ENCODE measurements at places on chromosomes 16 and 17. TPM values are rescaled to one million over a fixed set of nuclear protein-coding genes. Genes with fewer than 3 reads are reported as not detected.
A peak's percentile ranks its signal among the peaks of the same experiment; 100 is the strongest.

DNA sequence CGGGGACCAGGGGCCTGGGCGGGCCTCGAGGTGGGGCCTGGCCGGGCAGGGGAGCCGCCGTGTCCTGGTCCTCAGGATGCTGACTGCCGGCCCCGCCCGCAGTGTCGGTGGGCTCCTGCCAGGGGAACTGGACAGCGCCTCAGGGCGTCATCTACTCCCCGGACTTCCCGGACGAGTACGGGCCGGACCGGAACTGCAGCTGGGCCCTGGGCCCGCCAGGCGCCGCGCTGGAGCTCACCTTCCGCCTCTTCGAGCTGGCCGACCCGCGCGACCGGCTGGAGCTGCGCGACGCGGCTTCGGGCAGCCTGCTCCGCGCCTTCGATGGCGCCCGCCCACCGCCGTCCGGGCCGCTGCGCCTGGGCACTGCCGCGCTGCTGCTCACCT, 2.3 kb upstream of the PAQR4 start:
- no peak for DNase-seq

- DNase-seq = no peak
These were observed 67.7 kb upstream of the TANC2 start for GRCh38 chr17:62898239-62898864.

DNA sequence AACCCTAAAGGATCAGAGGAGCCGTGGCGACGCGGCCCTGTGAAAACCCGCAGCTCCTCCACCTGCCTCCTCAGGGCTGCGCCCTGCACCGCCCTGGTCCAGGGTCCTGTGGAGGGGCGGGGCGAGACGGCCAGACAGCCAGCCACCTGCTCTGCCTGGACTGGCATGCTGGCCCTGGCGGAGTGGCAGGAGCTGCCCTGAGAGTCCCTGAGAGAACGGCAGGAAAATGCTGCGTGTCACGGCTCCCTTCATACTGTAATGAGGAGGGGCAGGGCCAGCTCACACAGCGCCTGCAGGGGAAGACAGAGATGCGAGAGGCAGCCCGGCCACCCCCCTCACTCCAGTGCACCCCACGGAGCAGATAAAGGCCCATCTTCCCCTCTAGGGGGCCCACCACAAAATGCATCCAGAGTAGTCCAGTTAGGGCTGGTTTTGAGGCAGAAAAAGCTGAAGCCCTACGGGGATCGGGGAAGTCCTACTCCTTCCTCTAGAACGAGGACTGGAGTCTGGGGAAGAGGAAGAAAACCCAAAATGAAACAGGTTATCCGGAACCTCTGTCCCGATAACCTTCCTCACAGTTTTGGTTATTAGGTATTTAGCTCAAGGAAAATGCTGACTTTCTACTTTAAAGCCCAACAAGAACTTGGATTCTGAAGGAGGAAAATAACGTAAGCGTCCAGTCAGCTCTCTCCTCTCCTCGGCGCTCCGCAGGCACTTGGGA, 97.6 kb upstream of the DNAH17 start:
- no peak for DNase-seq

- DNase-seq = no peak
These were observed 37.0 kb upstream of the HAPSTR1 start for GRCh38 chr16:9054460-9054859.

GRCh38 chr16:14202095-14202494, 131.0 kb downstream of the MRTFB start:
- no peak for DNase-seq

DNA sequence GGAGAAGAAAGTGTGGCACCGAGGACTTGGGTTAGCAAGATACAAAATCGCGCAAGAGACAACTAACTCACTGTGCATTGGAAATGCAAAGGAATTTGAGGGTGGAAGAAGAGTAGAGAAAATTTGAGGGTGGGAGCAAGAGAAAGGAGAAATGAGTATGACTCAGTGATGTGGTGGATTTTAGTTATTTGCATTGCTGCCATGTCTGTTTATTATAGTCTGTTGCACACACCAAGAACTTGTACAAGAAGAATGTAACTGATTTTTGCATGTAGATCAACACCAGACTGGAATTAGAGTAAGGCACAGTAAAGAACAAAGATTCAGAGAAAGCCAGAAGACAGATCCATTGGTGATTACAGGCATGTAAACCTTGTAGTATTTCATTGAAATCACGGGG, 71.6 kb upstream of the SMIM36 start:
- DNase-seq = no peak

The SCNN1G gene
- total RNA-seq = not detected

DNA sequence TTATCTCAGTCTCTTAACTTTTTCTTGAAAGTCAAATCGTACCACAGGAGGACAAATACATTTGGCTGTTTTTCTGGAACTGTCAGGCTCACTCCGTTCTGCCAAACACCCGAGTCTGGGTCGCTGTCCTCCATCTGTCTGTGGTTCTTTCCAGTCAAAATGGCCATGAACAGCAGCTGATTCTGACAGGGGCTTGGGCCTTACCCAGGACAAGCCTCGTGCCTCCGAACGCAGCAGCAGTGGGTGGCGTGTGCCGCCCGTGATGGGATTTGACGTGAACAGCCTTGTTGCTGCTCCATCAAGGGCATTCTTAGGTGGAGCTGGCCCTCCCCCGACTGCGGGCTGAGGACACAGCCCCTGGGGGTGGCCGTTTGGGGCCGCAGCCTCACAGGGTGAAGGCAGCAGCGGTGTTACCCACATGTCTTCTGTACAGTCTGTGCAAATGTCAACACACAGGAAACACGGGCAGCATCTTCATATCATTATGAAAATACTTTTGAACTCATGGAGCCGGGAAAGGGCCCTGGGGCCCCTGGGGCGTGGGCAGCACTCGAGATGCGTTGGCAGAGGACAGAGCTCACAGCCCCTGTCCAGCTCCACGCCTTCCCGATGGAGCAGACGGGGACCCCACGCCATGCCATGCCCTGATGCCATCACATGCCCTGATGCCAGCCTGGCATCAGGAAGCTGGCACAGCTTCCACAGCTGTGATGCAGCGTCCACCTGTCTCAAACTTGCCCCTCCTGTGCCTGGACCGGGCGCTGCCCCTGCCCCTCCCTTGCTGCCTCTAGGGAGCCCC, 8.6 kb upstream of the ACSF3 start:
- DNase-seq = no peak

GRCh38 chr16:75945916-75946457, 219.7 kb upstream of the CPHXL start:
- DNase-seq = no peak

DNA sequence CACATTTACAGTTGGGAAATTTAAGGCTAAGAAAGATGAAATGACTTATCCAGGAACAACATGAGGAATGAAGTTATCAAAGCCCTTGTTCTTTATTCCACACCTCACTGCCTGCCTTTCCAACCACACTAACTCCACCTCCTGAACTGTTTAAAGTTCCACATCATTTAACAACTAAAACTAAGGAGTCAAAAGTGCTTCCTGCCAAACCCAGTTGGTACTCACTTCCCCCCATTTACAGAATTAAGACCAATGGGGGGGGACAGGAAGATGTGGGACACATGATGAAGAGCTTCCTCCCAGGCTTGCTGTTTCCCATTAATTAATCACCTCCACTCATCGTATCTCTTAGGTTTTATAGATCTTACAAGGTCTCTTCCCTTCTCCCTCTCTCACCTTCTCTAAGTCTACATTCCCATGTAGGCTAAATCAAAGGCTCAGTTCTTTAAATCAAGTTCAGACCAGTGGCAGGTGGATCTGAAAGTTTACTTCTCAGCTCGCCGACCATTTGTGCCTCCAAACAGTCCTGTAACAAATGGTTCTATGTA, 19.2 kb upstream of the TMEM101 start:
- no peak for DNase-seq

DNA sequence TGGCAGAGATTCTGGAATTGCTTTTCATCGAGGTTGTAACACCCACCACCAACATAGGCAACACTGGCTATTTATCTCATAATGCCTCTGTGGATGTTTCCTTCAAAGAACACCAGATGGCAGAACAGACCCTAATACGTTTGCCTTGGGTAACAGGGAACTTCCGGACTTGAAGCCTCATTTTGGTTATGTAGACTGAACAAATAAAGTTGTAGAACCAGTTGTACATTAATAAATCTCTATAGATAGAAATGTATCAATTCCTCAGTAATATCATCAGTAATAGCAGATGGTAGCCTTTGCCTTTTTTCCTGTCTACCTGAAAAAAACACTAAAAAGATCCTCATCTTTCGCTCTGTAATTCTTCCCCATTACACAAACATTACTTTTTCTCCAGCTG, 25.9 kb upstream of the APOH start:
- DNase-seq = peak; percentile 54

The NOTUM gene
- total RNA-seq = 0.35 TPM

The ST6GALNAC1 gene
- total RNA-seq = 0.46 TPM

The PRR35 gene
- not detected for total RNA-seq

DNA sequence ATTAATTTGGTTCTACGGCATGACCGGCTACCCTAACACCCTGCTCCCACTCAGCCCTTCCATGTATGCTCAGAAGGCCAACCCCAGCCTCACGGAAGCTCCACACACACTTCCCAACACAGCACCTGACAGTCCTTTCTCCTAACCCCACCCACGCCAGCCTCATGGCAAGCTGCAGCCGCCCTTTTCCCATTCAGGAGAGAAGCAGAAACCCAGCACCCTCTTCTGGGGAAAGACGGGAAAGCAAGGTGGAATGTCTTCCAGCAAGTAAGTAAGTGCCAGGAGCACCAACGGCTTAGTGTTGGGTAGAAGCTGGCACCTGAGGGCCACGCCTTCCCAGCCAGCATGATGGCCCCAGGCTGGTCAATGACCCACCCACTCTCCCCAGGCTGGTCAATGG, 32.1 kb downstream of the ABR start:
- DNase-seq = no peak

The CDH13 gene
- not detected for total RNA-seq

The NPIPA2 gene
- total RNA-seq = 1.4 TPM

DNA sequence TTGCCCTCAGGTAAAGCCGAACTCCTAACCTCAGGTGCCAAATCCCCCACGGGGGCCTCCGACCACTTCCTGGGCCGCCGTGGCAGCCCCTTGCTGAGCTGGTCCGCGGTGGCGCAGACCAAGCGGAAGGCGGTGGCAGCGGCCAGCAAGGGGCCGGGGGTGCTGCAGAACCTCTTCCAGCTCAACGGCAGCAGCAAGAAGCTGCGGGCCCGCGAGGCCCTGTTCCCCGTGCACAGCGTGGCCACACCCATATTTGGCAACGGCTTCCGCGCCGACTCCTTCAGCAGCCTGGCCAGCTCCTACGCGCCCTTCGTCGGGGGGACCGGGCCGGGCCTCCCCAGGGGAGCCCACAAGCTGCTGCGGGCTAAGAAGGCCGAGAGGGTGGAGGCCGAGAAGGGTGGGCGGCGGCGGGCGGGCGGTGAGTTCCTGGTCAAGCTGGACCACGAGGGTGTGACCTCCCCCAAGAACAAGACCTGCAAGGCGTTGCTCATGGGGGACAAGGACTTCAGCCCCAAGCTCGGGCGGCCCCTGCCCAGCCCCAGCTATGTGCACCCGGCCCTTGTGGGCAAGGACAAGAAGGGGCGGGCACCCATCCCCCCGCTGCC, 51.6 kb downstream of the ACTG1 start:
- no peak for DNase-seq

GRCh38 chr16:69193855-69194254, 6.9 kb downstream of the SNTB2 start:
- DNase-seq = no peak

DNA sequence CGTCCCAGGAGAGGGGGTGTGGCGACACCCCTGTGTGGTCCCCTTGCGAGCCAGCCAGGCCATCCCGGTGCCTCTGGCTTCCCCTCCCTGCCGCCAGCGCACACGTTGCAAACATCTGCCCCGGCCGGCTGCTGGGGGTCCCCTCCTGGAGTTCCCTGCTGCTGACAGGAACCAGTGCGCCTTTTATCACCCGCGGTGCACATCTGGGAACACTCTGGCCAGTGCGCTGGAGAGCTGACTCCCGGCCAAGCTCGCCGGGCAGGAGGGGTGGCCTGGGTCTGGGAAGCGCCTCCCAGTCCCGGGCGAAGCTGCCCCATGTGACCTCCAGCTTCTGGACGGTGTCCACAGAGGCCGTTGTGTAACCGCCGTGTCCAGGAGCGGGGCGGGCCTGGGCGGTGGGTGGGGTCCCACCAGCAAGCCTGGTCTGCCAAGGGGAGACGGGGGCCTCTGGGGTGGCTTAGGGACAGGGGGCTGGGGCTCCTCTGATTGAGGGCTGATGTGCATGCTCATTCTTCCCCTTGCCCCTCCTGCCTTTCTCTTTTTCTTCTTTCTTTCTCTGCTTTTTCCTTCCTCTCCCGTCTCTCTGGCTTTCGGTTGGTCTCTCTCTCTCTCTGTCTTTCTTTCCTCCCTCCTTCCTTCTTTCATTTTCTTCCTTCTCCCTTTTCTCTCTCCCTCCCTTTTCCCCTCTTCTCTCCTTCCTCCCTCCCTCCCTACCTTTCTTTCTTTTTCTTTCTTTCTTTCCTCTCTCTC, 25.2 kb upstream of the CIBAR2 start:
- DNase-seq = no peak

- peak; percentile 66 for DNase-seq
These were observed 63.6 kb downstream of the SMG6 start for GRCh38 chr17:2239882-2240430.

The TBC1D3H gene
- not detected for total RNA-seq

DNA sequence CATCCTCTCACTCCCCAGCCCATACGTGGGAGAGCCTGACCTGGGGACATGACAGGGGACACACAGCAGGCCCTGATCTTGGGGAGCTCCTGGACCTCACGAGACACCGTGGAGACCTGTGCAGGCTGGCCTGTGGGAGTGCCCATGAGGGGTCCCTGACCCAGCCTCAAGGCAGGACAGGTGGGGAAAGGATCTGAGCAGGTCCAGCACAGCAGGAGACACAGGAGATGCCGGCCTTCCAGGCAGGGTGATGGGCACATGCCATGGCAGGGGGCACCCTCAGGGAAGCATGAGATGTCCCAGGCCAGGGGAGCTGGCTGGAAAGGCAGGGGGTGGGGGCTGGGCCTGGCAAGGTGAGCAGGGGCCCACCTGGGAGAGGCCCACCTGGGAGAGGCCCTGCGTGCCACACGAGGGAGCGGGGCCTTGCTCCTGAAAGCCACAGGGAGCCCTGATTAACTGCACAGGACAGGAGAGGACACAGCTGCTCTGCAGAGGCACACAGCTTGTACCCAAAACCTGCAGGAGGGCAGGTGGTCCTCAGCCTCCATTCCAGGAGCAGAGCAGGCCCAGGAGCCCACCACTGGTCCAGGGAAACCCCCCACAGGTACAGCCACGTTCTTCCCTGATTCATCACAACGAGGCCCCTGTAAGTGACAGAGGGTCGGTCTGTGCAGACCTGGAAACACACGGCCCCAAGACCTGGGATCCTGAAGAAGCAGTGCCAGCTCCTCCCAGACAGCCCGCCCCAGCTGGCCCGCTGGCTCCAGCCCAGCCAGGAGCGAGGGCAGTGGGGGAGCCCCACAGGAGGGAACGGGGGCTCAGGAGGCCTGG, 26.6 kb upstream of the KRT17 start:
- no peak for DNase-seq

DNA sequence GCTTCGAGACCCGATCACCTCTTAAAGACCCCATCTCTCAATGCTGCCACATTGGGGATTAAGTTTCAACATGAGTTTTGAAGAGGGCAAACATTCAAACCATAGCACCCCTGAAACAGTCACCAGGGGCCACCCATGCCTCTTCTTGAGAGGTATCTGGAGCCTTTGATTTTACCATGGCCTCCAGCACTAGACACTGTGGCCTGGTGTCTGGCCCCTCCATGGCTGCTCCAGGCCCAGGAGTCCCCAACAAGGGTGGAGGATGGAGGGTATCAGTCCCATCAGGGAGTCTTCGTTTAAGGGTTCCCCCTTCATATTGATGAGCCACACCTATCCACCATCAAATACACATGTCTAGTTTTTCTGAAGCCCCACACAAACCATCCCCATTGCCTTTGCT, 66.5 kb upstream of the CDH5 start:
- DNase-seq = no peak

GRCh38 chr16:20410121-20410723, 888 bp downstream of the ACSM5 start:
- no peak for DNase-seq

Data from CD8-positive, alpha-beta memory T cell (primary cell).